ENCODE measurements at places on chromosomes 4 and X. TPM values are rescaled to one million over a fixed set of nuclear protein-coding genes. Genes with fewer than 3 reads are reported as not detected.
A peak's percentile ranks its signal among the peaks of the same experiment; 100 is the strongest.

- DNase-seq: no peak
Observed at GRCh38 chrX:41594634-41595033, 94.1 kb upstream of the GPR34 start.

DNA sequence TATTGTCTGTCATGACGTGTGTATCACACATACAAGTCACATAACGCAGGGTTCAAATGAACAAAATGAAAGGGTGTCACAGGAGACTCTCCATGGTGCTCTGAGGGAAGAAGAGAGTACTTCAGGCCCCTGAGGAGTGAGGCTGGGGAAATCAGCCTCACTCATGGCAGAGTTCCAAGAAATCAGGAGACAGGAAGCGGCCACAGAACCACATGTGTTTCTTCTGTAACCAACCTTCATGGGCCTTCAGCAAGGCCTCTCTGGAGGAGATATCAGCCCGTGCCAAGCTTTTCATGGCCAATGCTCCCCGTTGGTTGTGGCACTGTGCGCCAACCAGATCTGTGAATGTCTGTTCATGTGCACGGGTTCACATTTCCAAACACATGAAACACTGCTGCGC, 76.0 kb downstream of the NAT8L start:
- DNase-seq: no peak

- DNase-seq: no peak
Observed at GRCh38 chrX:19852014-19853005, 35.1 kb downstream of the SH3KBP1 start.

GRCh38 chr4:77734928-77735327, 84.2 kb downstream of the CNOT6L start:
- DNase-seq: peak; percentile 58

Gene LNX1
- polyA plus RNA-seq: 6.4 TPM

DNA sequence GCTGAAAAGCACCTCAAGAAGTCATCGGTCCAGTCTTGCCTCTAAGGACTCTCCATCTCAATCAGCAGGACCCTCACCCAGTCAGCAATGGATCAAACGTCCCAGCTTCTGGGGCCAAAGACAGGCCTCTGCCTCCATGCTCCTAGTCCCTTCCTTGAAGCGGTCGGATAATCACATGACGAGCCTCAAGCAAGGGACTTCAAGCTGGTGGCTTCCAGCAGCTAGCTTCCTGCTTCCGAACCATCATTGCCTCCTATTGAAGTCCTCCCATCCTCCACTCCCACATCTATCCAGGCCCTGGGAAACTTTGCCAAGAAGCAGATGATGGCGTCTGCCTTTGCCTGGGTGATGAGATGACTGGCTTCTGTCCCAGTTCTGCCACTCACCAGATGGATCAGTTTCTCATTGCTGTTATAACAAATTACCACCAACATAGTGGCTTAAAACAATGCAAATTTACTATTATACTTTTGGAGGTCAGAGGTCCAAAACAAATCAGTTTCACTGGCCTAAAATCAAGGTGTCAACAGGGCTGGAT, 135.2 kb upstream of the MAMLD1 start:
- no peak for DNase-seq
